ENCODE measurements at places on chromosomes 1 and 21. TPM values are rescaled to one million over a fixed set of nuclear protein-coding genes. Genes with fewer than 3 reads are reported as not detected.

DNA sequence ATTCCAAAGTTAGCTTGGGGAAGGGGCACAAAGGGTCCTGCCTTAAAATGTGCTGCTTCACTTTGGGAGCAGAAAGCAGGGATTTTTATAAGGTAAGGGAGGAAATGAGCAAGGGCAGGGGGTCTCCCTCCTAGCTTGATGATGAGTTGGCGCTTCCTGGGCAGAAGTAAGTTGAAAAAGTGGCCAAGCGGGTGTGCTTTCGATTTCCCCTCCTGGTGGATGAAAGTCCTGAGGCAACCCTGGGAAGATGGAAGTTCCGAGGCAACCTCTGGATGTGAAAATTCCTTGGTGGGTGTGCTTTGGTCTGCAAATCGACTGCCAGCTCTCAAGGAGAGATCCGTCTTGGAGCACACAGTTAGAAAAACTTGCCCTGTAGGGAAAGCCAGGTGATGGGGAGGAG, 41.7 kb upstream of the CD2 start:
- no peaks in the 10 kb centered on the region for H3K36me3 ChIP-seq
- H3K27ac ChIP-seq = no peak overlapping the region
- H3K27me3 ChIP-seq = no peaks in the 10 kb centered on the region
- no peak overlapping the region for H3K4me3 ChIP-seq

- H3K4me3 ChIP-seq = no peak overlapping the region
- no peaks in the 10 kb centered on the region for H3K4me1 ChIP-seq
- H3K36me3 ChIP-seq = no peaks in the 10 kb centered on the region
- no peak overlapping the region for H3K27ac ChIP-seq
- DNase-seq = no peak
- no peaks in the 10 kb centered on the region for H3K27me3 ChIP-seq
These were observed 6.3 kb downstream of the HHAT start for GRCh38 chr1:210335001-210335400.

GRCh38 chr1:231814021-231814420, 187.4 kb downstream of the DISC1 start:
- no peak overlapping the region for H3K27ac ChIP-seq
- H3K4me1 ChIP-seq = peaks cover 8% of the 10 kb centered on the region
- H3K36me3 ChIP-seq = no peaks in the 10 kb centered on the region
- no peak for DNase-seq

DNA sequence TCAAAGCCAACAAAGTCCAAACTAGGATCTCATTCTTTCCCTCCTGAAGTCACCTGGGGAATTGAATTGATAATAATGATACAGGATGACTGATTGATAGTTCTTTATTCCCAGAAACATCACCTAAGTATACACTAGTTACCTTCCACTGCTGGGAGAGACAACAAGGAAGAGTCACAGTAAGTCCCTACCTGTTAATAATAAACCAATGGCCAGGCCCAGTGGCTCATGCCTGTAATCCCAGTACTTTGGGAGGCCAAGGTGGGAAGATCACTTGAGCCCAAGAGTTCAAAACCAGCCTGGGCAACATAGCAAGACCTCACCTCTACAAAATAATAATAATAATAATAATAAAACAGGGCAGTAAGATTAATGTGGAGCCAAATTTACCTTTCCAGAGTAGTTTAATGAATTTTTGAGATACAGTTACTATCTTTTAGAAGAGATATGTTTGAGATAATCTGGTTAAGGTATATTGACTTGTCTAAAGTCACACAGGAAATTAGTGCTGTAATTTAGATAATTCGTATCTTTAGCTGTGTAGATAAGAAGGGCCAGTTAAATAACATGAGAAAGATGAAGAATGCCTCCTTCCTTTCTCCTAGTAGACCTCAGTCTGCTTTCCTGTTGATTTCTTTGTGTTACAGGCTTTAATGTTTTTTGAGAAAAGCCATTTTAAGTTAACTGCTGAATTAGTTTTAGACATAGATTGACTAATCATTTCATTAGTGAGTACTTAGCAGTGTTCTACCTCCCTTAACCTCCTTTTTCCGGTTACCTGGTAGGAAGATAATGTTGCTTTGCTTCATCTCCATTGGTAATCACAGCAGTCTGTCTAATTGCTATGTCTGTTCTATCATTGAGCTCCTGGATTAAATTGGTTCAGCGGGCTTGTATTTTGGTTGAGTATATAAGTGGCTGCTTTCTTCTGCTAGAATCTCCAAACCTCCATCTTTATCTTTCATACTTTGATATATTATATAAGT, 22.0 kb downstream of the SMAP2 start:
- no peak for DNase-seq
- H3K27ac ChIP-seq = peak overlapping the region; percentile 46
- no peak overlapping the region for H3K4me3 ChIP-seq
- H3K27me3 ChIP-seq = no peaks in the 10 kb centered on the region

DNA sequence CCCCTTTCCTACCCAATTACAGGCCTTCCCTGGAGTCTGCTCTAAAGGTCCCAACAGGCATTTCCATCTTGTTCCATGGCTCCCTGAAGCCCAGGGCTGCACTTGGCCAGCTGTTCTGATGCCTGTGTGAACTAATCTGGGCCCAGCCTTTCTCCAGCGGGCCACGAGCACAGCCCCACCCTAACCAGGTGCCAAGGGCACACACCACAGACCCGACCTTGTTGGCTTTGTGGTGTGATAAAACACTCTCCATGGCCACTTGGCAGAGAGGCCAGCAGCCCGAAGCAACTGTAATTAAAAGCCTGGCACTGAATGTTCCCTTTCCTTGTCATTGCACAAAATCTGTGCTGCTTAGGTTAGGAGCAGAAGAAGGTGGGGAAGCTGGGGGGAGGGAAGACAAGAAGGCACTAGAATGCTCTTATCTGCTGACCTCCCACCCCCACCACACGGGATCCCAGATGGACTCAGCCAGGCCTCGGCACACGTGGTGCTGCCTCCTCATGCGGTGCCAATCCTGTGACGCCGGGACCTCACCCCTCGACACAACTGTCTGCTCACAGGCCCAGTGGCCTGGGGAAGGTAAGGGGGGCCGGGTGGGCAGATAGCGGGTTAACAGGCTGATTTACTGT, 9.9 kb downstream of the HCRTR1 start:
- H3K27ac ChIP-seq = no peak overlapping the region
- H3K4me3 ChIP-seq = no peak overlapping the region
- no peak for DNase-seq
- H3K4me1 ChIP-seq = peaks cover 27% of the 10 kb centered on the region
- no peaks in the 10 kb centered on the region for H3K27me3 ChIP-seq
- no peaks in the 10 kb centered on the region for H3K36me3 ChIP-seq

- H3K4me3 ChIP-seq = no peak overlapping the region
- H3K4me1 ChIP-seq = peaks cover 16% of the 10 kb centered on the region
- H3K27me3 ChIP-seq = no peaks in the 10 kb centered on the region
- no peak overlapping the region for H3K27ac ChIP-seq
- no peaks in the 10 kb centered on the region for H3K36me3 ChIP-seq
These were observed 28.4 kb downstream of the TRIM33 start for GRCh38 chr1:114482585-114482984.

The FBXO42 gene
- 24.8 TPM for total RNA-seq

All from vagina (tissue), 2 donors.